ENCODE measurements at places on chromosomes 7 and 10. TPM values are rescaled to one million over a fixed set of nuclear protein-coding genes. Genes with fewer than 3 reads are reported as not detected.

- H3K4me1 ChIP-seq, result peaks cover 8% of the 10 kb centered on the region
- H3K27me3 ChIP-seq, result no peaks in the 10 kb centered on the region
- no peaks in the 10 kb centered on the region for H3K36me3 ChIP-seq
- no peak overlapping the region for H3K27ac ChIP-seq
- DNase-seq, result peak; percentile 79
These were observed 14.4 kb downstream of the MXI1 start for GRCh38 chr10:110221721-110222261.

- peaks cover 18% of the 10 kb centered on the region for H3K4me1 ChIP-seq
- H3K4me3 ChIP-seq, result no peak overlapping the region
- H3K27ac ChIP-seq, result no peak overlapping the region
- H3K27me3 ChIP-seq, result no peaks in the 10 kb centered on the region
- DNase-seq, result no peak
These were observed 109.3 kb downstream of the SORBS1 start for GRCh38 chr10:95451568-95452524.

DNA sequence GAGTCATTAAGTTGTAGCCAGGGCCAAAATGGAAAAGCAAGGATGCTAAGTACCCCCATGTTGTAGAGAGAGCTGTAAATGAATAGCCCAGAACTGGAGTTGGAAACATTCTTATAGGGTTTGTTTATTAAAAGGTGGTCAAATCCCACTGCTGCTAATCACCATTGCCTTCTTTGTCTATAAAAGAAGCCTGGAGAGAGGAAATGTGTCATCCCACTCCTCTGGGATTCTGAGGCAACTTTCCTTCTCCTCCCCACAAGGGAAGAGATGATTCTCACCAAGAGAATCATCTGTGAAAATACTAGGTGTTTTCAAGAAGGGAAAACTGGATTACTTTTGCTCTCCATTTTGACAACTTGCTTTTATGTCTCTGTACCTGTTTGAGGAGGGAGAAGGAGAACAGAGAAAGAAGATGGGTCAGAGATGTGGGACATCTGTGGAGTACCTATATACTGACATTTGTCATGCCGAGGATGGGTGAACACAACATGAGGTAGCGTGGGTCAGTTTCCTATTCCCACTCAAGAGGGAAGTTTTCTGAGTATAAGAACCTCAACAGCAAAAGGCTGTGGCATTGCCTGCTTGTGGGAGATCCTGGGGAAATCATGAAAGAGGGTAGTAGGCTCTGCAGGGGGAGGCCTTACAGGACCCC lies 262.2 kb downstream of the KIF20B start:
- H3K27me3 ChIP-seq, result no peaks in the 10 kb centered on the region
- no peak for DNase-seq
- H3K36me3 ChIP-seq, result no peaks in the 10 kb centered on the region
- no peak overlapping the region for H3K27ac ChIP-seq
- no peak overlapping the region for H3K4me3 ChIP-seq
- no peaks in the 10 kb centered on the region for H3K4me1 ChIP-seq

DNA sequence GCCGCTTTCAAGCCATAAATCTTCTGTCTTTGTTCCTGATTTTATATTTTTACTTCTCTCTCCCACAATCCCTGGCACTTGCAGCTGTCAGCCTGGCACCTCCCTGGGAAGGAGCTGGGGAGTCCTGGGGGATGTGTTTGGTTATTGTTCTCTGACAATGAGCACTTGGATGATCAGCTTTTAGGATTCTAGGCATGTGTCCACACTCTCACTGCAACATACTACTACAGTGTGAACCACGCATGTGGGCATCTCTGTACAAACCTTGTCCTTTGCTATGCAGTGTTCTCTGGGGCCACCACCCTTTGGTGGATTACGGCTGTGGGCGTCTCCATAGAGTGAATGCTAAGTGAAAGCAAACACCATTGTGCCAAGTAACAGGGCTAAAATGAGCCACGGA lies 168.4 kb upstream of the KMT2E start:
- no peaks in the 10 kb centered on the region for H3K27me3 ChIP-seq
- no peaks in the 10 kb centered on the region for H3K4me1 ChIP-seq
- no peak for DNase-seq
- no peak overlapping the region for H3K27ac ChIP-seq

DNA sequence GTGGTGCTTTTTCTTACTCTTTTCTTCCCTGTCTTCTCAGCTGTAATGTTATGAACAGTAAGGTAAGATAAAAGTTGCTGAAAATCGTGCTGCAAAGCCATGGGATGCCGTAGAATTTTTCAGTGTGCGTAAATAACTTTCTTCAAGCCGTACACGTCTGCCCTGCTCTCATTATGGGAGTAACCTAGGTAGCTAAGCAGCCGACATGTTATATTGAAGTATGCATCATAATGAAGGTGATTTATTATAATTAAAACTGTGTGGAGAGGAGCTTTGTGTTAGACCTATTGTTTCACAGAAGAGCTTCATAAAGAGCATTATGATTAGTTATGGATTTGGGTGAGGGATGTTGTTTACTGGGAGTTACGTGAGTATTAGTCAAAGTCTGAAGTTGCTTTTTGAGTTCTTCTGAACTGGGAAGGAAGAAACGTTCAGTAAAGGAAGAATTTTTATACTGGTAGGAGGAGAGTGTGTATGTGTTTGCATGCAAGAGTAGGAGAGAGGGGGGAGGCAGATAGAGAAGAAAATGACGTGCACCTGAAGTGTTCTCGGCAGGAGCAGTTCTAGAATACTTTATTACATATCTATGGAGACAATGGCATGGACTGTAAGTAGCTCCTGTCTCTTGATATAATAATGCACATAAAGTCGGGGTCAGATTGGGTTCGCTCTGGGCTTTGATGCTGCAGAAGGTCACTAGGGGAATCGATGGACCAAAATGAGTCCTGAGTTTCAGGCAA lies 56.3 kb downstream of the POU6F2 start:
- H3K36me3 ChIP-seq, result no peaks in the 10 kb centered on the region
- H3K4me1 ChIP-seq, result no peaks in the 10 kb centered on the region
- H3K27ac ChIP-seq, result no peak overlapping the region
- DNase-seq, result no peak
- no peak overlapping the region for H3K4me3 ChIP-seq
- H3K27me3 ChIP-seq, result no peaks in the 10 kb centered on the region

- H3K27ac ChIP-seq, result peak overlapping the region; percentile 84
- H3K4me3 ChIP-seq, result peak overlapping the region; percentile 57
- peaks cover 28% of the 10 kb centered on the region for H3K4me1 ChIP-seq
- no peaks in the 10 kb centered on the region for H3K36me3 ChIP-seq
- DNase-seq, result no peak
- H3K27me3 ChIP-seq, result no peaks in the 10 kb centered on the region
These were observed 553 bp upstream of the ADD3 start for GRCh38 chr10:110007161-110007700.

DNA sequence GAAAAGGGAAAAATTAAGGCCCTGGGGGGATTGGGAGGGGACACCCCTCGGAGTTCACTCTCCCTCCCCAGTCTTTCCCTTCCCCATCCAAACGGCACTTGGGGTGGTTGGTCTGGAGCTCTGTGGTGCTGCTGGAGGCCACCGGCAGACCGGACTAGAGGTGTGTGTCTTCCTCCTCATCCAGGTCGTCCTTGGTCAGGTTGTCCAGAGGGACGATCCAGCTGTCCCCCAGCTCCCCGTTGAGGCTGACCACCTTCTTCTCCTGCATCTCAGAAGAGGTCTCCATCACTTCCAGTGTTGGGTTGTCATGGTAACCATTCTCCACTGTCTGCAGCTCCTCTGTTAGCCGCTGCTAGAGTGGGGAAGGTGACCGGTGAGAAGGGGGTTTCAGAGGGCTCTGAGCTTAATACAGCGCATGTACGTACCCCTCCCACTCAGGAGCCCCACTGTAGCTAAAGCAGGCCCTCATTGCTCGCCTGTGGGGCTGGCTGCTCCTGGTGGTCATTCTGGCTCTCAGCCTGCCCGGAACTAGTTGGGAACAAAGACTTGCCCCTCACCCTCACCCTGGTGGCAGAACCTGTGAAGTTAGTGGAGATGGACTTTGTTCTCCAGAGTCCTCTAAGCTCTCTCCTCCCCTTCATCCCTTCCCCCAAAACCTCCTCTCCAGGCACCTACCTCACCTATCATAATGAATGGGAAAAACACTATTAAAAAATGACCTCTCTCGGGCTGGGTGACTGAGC lies 52.1 kb downstream of the PODXL start:
- no peak overlapping the region for H3K4me3 ChIP-seq
- no peaks in the 10 kb centered on the region for H3K27me3 ChIP-seq
- H3K36me3 ChIP-seq, result no peaks in the 10 kb centered on the region
- H3K4me1 ChIP-seq, result peaks cover 27% of the 10 kb centered on the region

- no peak overlapping the region for H3K27ac ChIP-seq
- no peak for DNase-seq
- H3K27me3 ChIP-seq, result no peaks in the 10 kb centered on the region
- no peak overlapping the region for H3K4me3 ChIP-seq
These were observed 19.4 kb downstream of the CDK13 start for GRCh38 chr7:39969431-39969830.

- no peak overlapping the region for H3K27ac ChIP-seq
- H3K4me1 ChIP-seq, result peaks cover 23% of the 10 kb centered on the region
- no peaks in the 10 kb centered on the region for H3K27me3 ChIP-seq
- no peaks in the 10 kb centered on the region for H3K36me3 ChIP-seq
- no peak for DNase-seq
- no peak overlapping the region for H3K4me3 ChIP-seq
These were observed 2.6 kb downstream of the MKLN1 start for GRCh38 chr7:131330299-131330698.

GRCh38 chr7:19116121-19117090 lies 1.0 kb downstream of the TWIST1 start:
- no peak for DNase-seq
- peaks cover 18% of the 10 kb centered on the region for H3K4me1 ChIP-seq
- no peaks in the 10 kb centered on the region for H3K36me3 ChIP-seq
- no peaks in the 10 kb centered on the region for H3K27me3 ChIP-seq

GRCh38 chr7:108415821-108416536 lies 40.3 kb downstream of the NRCAM start:
- no peaks in the 10 kb centered on the region for H3K27me3 ChIP-seq
- H3K36me3 ChIP-seq, result no peaks in the 10 kb centered on the region

- H3K4me1 ChIP-seq, result no peaks in the 10 kb centered on the region
- no peak overlapping the region for H3K27ac ChIP-seq
- H3K27me3 ChIP-seq, result no peaks in the 10 kb centered on the region
- no peak for DNase-seq
These were observed 278.6 kb upstream of the HABP2 start for GRCh38 chr10:113274176-113274829.

DNA sequence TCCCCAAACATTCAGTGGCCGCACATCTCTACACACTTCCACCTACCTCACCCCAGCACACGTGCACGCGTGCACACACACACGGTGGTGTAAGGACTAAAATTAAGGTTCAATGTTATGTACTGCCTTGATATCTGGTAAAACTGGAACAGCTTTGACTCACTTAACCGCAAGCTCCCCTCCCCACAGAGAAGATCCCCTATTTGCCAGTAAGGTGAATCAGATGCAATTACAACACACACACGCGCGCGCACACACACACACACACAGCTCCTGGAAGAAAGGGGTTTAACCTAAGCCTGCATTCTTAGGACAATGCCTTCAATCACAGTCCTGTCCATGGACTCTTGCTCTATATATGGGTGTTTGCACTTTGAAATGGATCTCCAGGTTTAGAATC lies 25.5 kb upstream of the VPS41 start:
- H3K27ac ChIP-seq, result no peak overlapping the region
- DNase-seq, result no peak
- H3K4me3 ChIP-seq, result no peak overlapping the region
- no peaks in the 10 kb centered on the region for H3K27me3 ChIP-seq
- no peaks in the 10 kb centered on the region for H3K36me3 ChIP-seq

DNA sequence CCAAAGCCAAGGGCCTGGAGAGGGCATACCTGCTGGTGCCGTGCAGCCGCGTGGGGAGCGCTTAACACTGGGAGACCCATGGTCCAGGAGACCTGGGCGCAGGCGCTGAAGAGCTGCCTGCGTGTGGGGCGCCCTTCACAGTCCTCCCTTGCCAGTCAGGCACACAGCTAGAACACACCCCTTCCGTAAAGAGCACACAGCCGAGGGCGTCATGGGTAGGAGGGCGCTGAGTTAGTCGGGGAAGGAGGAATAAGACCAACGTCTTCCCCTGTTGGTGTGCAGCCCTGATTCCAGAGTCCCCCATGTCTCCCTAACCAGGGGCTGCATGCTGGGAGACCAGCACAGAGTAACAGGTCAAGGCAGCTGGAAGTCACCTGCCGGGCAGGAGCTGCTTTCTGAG lies 273.9 kb downstream of the USP6NL start:
- H3K4me3 ChIP-seq, result no peak overlapping the region
- no peaks in the 10 kb centered on the region for H3K27me3 ChIP-seq
- no peak for DNase-seq
- no peak overlapping the region for H3K27ac ChIP-seq
- H3K4me1 ChIP-seq, result no peaks in the 10 kb centered on the region

The GALNT17 gene
- polyA plus RNA-seq, result not detected

The DGKI gene
- polyA plus RNA-seq, result 0.01 TPM

The CYP26C1 gene
- polyA plus RNA-seq, result not detected

Data from liver (tissue), 10 donors.